Right lung (tissue), 10 donors: ENCODE measurements at places on chromosomes 7 and 10. TPM values are rescaled to one million over a fixed set of nuclear protein-coding genes. Genes with fewer than 3 reads are reported as not detected.

GRCh38 chr10:72334196-72334824 is 20.4 kb downstream of the DNAJB12 start:
- DNase-seq: no peak

ITGB8 gene
- 7.5 TPM for polyA plus RNA-seq

- no peak for DNase-seq
These were observed 38.2 kb upstream of the ANK3 start for GRCh38 chr10:60427709-60428386.

GRCh38 chr10:63497321-63497720 is 23.9 kb upstream of the REEP3 start:
- DNase-seq: no peak

MSS51 gene
- 4.0 TPM for polyA plus RNA-seq

SFRP4 gene
- polyA plus RNA-seq: 0.54 TPM

- DNase-seq: no peak
These were observed 376.2 kb upstream of the TPK1 start for GRCh38 chr7:145212050-145212449.

SPDYE9 gene
- 1.1 TPM for polyA plus RNA-seq

GRCh38 chr10:87603196-87603595 is 56.5 kb upstream of the PAPSS2 start:
- no peak for DNase-seq

RNLS gene
- 4.9 TPM for polyA plus RNA-seq

ZNF467 gene
- 38.1 TPM for polyA plus RNA-seq

DNA sequence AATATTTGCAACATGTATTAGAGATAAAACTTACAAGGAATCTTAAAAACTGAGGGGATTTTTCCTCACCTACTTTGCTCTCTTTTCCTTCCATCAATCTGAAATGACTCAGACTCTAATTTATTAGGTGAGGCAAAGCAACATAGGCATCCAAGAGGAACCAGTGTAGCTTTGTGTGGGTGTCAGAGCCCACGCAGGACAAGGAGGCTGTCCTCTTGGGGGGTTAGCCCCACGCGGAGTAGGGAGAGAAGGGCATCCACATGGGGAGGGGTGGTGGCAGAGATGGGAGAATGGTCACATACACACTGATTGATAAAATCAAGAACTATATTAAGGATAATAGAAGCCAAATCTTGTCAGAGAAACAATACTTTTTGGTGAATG is 33.8 kb upstream of the ARMS2 start:
- no peak for DNase-seq

GRCh38 chr7:33129806-33130153 is 416 bp downstream of the BBS9 start:
- DNase-seq: no peak

PLEKHS1 gene
- 0.08 TPM for polyA plus RNA-seq

SLC26A4 gene
- 2.2 TPM for polyA plus RNA-seq

OR2A5 gene
- 0.25 TPM for polyA plus RNA-seq

LRRC17 gene
- polyA plus RNA-seq: 176 TPM

- DNase-seq: no peak
These were observed 5.8 kb downstream of the CLCN1 start for GRCh38 chr7:143321734-143322133.

DNA sequence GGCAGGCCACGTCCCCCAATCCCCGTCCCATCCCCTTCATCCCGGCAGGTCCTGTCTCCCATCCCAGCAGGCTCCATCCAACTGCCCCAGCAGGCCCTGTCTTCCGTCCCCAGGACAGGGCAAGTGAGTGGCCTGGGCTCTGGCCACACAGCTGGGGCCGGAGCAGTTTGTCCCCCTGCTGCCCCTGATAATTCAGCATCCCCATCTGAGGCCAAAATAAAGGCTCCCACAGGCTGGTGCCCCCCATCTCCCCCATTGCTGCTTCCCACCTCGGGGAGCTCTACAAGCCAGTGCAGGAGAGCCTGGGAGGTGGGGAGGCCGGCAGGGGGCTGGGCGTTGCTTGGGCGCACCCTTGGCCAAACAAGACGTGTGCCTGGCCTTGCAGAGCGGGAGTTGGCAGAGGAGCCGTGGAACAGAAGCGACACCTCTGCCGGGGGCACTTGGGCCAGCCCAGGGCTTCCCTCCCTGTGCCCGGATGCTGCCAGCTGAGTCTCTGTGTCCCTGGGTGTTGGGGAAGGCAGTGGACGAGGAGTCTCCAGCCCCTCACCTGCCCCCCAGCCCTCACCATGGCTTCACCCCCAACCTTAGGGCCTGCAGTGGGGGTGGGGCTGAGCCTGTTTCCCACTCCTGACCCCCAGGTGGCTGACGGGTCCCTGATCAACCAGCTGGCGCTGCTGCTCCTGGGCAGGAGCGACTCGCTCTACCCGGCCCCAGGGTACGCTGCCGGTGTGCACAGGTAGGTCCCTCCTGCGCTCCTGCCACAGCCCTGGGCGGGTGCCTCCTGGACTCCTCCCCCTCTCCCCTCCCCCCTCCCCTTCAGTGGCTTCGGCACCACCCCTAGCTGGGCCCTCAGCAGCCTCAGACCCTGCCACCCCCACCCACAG is 14.0 kb downstream of the AP5Z1 start:
- DNase-seq: no peak

GRCh38 chr7:157139810-157140510 is 1.2 kb downstream of the UBE3C start:
- DNase-seq: no peak

- no peak for DNase-seq
These were observed 63.5 kb upstream of the VKORC1L1 start for GRCh38 chr7:65809259-65809981.

DNA sequence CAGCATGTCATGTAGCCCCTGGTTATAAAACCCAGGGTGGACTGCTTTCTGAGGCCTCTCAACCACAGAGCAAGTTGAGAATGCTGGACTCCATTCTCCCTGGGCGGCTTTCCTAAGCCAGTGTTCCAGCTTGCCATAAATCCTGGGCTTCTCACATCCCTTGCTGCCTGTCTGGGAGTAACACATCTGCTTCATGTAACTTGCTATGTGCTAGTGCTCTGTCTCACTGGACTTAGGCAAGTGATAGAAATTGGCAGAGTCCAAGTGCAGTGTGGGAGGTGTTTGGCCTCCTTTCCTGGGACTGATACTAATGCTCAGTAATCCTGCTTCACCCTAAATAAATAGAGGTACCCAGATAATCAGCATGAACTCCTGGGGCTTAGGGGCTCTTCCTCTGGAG is 277.1 kb upstream of the POM121L12 start:
- DNase-seq: no peak

DNA sequence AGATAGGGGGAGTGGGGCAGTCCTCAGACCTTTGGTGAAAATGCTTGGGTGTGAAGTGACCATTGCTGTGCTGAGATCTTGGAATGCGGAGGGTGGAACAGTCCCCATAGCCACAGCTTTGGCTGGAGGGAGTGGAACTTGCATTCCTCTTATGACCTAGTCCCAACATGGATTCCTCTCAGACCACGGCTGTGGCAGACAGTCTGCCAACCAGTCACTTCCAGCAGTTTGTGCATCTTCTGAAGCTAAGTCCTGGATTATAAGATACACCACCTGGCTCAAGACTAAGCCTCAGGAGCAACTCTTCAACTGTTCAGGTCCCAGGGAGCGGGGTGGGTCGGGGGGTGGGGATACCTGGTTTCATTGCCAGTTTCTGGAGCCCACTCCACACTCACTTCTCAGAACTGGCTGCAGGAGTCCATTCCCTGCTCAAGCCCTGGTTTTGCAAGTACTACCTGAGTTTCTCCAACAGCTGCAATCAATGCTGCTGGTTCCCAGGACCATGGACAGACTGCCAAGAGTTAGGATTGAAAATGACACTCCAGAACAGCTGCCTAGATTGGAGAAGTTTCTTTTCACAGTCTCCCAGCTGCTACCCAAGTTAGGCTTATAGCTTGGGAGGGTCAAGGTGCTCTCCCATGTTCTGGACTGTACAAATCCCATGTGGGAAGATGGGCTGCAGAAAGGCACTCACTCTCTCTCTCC is 29.1 kb upstream of the DGKB start:
- DNase-seq: no peak

HGF gene
- 29.3 TPM for polyA plus RNA-seq

PPP1R17 gene
- not detected for polyA plus RNA-seq

- peak; percentile 80 for DNase-seq
These were observed 6.6 kb downstream of the CPA5 start for GRCh38 chr7:130350945-130351790.

FRAT2 gene
- polyA plus RNA-seq: 8.3 TPM

- DNase-seq: no peak
These were observed 7.7 kb downstream of the KCNMA1 start for GRCh38 chr10:77629775-77630506.

WASHC2A gene
- polyA plus RNA-seq: 37.0 TPM

GRCh38 chr7:105017657-105018365 is 3.8 kb downstream of the KMT2E start:
- DNase-seq: no peak

DNA sequence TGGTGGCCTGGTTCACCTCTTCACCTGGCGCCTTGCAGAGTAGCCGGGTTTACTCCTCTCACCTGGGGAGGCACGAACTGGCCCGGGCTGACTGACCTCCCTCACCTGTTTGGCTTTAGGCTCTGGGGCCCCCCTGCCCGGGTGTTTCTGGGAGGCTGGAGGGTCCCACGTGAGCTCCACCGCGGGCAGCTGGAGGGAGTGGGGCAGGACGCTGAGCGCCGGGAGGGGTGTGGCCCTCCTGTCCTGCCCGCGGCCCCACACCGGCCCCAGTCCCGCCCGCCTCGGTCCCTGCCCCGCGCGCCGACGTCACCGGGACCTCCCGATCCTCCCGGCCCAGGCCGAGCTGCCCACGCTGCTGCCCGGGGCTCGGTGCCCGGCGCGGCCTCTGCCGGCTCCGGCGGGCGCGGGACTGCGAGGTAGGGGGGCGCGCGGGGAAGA is at the start of gene AMZ1:
Gene AMZ1 (plus strand): TSS at position 322 of the 438 bp plus-strand sequence. CDS start 12,250 bp downstream, outside the sequence.
- no peak for DNase-seq
